ENCODE measurements at places on chromosomes 2 and 18. TPM values are rescaled to one million over a fixed set of nuclear protein-coding genes. Genes with fewer than 3 reads are reported as not detected.

The KYNU gene
- total RNA-seq = 2.4 TPM

The ANKRD36 gene
- total RNA-seq = 24.3 TPM

The ZC3H6 gene
- total RNA-seq = 5.2 TPM

The DAW1 gene
- total RNA-seq = not detected

The OTX1 gene
- 0.49 TPM for total RNA-seq

The ALLC gene
- total RNA-seq = not detected

The ARL4C gene
- total RNA-seq = 105 TPM

The LOXHD1 gene
- total RNA-seq = not detected

Data from hair follicle dermal papilla cell (primary cell).